EH (cell line): ENCODE measurements at places on chromosomes 5 and 9.
A peak's percentile ranks its signal among the peaks of the same experiment; 100 is the strongest.

- peak; percentile 97 for DNase-seq
Observed at GRCh38 chr9:16213781-16214515, 656.5 kb downstream of the BNC2 start.

DNA sequence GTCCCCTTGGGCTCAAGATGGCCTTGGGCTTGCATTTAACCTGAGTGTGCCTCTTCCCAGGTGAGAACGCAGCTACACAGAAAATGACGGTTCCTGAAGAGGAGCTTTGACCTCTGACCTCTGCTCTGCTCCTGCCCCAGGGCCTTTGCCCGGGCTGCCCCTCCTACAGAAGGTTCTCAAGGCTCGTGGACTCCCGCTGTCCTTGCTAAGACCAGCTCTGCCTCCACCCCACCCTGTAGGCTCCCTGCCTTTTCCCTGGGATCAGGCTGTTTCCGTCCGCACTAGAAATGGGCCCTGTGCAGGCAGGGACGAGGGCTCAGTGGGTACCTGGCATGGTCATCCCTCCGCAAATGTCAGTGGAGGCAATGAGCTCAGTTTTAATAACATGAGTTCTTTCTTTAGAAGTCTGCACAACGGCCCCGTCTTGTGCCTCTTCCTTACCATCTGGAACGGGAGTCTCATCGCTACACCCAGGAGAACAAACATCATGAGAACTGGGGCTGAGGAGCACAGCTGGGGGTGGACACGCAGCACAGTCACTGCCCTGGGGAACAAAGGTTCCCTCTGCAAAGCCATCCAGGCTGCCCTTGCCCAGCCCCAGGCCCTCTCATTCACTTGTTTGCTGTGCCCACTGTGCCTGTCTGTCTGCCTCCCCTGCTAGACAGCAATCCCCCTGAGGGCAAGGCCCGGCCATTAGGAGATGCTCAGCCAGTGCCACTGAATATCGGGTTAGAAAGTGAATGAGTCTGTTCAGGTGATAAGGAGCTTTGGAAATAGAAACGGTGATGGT, 26.7 kb upstream of the LPCAT1 start:
- DNase-seq = no peak

DNA sequence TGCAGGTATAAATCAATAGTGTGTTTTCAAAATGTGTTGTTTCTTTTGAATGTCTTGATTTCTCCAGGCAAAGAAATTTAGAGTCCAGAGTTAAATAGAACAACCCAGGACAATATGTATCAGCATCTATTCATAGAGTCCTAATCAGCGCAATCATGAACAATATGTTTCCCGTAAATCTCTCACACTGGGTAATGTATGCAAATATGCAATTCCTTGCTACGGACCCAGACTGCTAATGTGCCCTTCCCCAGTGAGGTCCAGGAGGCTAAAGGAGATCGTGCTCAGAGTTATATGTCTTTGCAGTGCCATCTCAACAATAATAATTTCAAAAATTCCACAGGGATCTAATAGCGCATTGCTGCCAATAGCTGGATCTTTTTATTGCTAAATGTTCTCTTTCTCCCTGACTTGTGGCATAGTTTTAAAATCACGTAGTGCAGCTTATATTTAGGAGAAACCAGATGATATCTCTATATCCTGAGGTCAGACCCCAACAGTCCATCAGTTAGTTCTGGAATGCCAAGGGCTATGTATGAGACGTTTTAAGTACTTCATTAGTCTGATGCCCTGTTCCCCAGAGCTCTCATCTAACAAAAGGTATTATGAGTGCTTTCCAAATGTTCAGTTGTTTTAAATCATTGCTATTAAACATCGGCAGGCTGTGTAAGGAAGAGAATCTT, 145.1 kb downstream of the MARCHF11 start:
- DNase-seq = peak; percentile 24

- DNase-seq = no peak
Observed at GRCh38 chr9:124457079-124457886, 7.0 kb downstream of the ADGRD2 start.

GRCh38 chr9:127568618-127568970, 43.5 kb upstream of the STXBP1 start:
- no peak for DNase-seq

- peak; percentile 80 for DNase-seq
Observed at GRCh38 chr9:34454571-34455065, 3.8 kb downstream of the FAM219A start.

DNA sequence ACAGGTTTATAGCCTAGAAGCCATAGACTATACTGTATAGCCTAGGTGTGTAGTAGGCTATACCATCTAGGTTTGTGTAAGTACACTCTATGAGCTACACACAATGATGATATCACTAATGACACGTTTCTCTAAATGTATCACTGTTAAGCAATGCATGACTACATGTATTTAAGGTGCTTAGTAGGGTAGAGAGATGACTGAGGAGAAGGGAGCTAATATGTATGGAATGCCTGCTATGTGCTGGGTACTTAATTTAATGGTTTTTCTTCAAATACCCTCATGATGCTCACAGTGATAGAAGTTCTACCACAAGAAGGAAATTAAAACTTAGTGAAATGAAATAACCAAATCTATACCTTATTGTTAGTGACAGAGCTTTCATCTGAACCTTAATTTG, 1785.5 kb downstream of the EFNA5 start:
- no peak for DNase-seq

GRCh38 chr5:179595916-179596315, 27.6 kb downstream of the HNRNPH1 start:
- peak; percentile 36 for DNase-seq

- peak; percentile 78 for DNase-seq
Observed at GRCh38 chr9:84851935-84852585, 182.5 kb downstream of the NTRK2 start.

DNA sequence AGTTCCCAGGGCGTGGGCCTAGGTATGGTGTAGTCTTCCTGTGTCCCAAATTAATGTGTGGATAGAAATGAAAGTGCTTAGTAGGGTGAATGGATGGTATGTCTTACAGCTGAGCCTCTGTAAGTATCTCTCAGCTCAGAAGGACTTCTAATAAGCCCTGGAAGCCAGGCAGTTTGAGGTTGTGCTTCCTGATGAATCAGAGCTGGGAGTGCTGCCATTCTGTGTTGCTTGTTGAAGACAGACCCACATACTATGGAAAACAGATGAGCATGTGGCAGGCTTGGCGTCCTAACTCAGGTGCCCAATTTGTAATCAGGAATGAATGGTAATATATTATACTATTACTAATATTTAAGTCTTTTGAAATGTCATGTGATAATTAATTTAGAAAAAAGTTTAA, 69.8 kb downstream of the CMYA5 start:
- peak; percentile 75 for DNase-seq

- DNase-seq = no peak
Observed at GRCh38 chr5:13763719-13764118, 180.8 kb downstream of the DNAH5 start.

DNA sequence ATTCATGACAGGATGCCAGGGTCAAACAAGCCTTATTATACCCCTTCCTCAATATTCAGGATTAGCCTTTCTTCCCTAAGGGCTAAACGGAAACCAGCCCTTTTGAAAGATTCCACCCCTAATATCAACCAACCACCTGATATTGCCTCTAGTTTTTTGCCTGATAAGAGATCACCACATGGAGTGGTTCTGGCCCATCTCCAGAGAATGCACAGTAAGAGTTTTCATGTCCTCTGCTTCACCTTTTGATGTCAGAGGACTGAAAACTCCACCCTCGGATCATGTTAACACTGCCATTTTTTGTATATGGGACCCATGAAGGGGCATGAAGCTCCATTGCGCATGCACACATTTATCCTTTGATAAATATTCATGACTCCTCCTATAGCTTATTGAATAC, 5.8 kb upstream of the LNPEP start:
- no peak for DNase-seq

DNA sequence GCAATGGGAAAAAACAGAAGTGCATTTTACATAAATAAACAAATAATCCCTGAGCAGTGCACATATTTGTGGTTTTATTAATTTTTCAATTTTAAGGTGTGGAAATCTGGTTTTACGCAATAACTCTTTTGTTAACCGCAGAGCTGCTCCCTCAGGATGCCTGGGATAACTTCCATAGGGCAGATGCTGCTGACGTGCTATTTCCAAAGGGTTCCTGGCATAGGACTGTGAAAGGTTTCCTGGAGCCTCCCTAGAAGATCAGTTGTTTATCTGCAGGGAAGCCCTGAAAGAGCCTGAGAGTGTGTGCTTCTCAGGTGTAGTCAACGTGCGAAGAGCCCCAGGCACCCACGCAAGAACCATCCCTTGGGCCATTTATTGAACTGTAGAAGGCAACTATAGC, 443.5 kb downstream of the PLK2 start:
- DNase-seq = no peak

- DNase-seq = no peak
Observed at GRCh38 chr9:29637471-29638237, 2064.4 kb upstream of the C9orf72 start.

DNA sequence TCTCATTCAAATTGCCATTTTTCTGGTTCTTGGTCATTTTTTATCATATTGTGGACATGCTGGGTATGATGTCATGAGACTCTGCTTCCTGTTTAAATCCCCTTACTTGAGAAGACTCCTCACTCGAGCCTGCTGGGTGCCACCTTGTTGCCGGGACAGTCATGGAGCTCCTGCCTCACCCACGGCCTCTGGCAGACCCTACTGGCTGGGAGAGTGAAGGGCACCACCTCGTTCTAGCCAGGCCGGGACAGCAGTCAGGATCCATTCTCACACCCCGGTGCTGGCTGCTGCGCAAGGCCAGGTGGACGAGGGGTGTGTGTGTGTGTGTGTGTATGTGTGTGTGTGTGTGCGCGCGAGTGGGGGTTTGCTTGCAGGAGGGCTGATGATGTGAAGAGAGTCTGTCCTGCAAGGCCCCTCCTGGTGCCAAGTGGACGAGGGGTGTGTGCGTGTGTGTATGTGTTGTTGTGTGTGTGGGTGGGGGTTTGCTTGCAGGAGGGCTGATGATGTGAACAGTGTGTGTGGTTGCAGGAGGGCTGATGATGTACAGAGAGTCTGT, 4.4 kb downstream of the CEP72 start:
- peak; percentile 4 for DNase-seq

GRCh38 chr9:114153761-114154599, 1.4 kb upstream of the COL27A1 start:
- peak; percentile 49 for DNase-seq

DNA sequence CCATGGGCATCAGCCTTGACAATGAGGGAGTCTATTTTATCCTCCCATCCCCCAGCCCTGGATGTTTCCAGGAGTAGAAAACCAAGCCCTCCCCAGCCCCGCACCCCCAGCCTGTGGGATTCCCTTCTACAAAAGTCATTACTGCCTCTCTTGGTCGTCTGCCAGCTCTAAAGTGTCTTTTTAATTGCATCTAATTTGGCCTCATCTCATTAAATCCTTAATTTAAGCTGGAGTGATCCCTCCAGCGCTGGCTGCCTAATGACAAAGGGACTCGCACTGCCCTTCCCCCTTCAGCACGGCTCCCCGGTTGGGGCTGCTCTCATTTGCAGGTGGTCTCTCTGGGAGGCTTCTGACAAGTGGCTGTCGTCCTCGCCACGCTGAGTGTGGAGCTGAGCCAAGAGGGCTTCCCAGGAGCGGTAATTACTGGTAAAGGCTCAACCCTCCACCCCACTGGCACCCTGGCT, 107.9 kb upstream of the ALDH1B1 start:
- DNase-seq = no peak
